ENCODE measurements at places on chromosomes 1 and 21.

DNA sequence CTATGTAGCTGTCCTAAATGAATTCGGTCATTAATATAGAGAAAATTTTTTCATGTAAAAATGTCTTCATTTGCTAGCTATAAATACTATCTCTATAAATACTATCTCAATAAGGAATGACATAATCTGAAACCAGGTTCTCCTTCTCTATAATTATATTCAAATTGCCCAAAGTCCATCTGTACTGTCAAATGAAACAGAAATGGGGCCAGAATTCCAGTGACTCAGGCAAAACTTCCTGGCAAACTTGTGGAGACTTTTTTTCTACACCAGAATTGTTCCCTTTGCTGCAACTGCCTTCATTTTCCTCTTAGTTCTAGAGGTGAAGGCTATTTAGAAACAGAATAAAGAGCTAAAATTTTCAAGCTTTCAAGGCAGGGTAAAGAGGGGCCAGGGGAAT lies 152.5 kb downstream of the KCNH1 start:
- DNase-seq = no peak

DNA sequence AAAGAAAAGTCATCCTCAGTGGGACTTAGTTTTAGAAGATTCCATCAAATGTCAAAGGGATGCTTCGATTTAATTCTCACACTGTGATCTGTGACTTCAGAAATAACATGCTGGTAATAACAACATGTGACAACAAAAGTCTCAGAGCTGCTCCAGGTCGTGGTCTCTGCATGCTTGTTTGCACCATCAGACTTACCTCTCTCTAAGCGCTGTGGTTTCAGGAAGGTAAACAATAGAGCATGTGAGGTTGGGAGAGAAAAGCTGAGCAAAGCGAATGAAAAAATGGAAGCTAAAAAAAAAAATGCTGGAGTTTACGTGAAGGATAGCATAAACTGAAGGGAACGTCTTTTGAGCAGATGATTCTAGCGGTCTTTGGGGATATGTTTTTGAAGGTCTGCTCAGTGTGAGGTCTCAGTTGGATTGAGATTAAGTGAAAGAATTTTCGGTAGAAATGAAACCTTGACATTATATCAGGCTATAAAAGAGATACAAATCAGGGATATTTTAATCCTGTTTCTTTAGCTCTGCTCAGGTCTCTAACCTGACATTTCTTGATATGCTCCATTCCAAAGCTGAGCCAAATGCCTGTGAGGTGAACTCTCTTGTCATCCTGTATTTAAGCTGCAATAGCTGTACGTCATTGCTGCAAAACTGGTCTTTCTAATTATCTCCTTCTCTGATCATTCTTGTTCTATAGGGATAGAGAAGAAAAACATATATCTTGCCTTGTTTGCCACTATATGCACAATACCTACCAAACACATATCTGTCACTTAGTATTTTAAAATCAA lies 86.5 kb downstream of the C1orf21 start:
- no peak for DNase-seq

GRCh38 chr1:231075497-231075896 lies 35.4 kb upstream of the FAM89A start:
- DNase-seq = no peak

DNA sequence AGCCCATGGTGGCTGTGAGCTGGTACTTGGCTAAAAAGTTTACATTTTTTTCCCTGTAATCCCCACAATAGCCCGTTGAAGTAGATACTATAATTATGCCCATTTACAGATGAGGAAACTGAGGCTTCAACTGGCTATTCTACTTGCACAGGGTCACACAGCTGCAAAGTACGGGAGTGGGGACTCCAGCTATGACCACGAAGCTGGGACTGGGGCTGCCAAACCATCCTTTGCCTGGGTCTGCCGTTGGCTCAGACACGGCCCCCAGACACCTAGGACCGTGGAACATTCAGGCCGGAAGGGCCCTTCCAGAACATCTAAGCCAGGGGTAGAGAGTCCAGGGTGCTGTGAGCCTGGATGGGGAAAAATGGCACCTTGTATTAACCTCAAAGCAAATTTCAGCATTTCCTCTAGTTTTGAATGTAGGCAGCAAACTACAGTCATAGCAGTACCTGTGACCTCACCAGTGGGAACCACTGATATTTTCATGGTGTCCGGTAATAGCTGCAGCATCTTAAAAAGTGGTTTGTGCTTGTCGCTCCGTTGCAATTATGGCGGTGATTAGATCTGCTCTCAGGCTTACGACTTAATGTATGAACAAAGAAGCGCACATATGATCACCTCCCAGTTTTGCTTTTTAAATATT lies 4.3 kb downstream of the TP73 start:
- peak; percentile 93 for DNase-seq

- DNase-seq = peak; percentile 45
Measured at GRCh38 chr1:157307491-157307890, 169.3 kb upstream of the ETV3 start.

GRCh38 chr1:223038288-223039006 lies 104.6 kb downstream of the TLR5 start:
- DNase-seq = no peak

DNA sequence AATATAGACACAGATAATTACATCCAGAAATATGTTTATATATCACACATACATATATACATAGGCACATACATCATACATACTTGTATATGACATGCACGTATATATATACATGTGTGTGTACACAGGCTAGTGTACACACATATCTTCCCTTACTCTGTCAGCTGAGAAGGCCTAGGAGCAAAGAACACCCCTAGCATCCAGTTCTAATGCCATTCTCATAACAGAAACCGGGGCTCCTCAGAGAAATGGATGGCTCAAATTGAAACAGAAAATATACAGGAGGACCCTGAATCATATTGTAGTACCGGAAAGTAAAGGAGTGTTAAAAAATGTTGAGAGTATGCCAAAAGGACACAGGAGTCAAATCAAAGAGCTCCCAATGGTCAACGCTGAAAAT lies 19.7 kb upstream of the HYI start:
- peak; percentile 33 for DNase-seq

DNA sequence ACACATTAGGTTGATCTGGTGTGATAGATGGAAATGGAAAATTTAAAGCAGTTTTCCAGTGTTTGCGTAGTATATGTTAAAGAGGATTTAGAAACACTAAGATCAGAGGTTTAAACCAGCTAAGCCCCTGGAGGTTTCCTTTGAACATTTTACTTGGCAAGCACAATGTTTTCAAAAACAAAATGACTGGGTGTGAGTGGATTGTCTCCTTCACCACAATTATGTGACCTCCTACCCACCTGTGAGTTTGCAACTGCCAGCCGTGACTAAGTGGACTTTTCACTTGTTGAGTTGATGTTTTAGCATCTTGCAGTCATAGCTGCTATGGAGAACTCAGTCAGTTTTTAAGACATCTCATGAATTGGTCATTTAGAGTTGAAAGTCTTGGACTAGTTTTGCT lies 4.7 kb downstream of the CCDC190 start:
- DNase-seq = no peak

DNA sequence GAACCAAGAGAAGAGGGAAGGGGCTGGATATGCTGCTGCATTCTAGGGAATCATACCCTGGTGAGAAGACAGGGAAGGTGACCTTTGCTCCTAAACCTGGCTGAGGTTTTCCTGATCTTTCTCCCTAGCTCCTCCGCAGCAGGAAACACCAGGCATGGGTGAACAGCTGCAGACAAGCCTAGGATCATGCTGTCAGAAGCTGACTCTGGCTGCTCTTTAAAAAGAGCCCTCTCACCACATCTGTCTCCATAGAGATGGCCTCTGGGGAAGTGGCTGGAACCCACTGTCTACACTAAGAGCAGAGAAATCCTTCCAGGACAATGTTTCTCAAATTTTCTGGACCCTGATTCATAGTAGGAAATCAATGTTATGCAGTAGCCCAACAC lies 57.6 kb downstream of the CD34 start:
- DNase-seq = no peak

GRCh38 chr1:233328142-233328921 lies 808 bp downstream of the MAP3K21 start:
- peak; percentile 33 for DNase-seq

DNA sequence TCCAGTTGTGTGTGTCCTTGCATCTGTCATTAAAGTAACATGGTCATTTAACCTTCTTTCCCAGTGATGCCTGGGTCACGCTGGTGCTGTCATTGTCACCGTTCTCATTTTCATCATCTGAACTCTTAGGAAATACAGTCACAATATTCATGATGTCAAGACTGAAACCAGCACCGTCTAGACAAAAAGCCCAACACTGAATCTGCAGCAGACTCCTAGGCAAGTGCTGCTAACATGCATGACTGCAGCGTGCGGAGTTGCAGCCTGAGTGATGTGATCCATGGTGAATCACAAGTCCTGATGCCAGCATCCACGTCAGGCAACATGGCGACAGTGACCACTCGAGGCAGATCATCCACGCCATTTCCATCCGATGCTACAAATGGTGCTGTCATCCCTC lies 37.6 kb downstream of the MRPL37 start:
- no peak for DNase-seq

DNA sequence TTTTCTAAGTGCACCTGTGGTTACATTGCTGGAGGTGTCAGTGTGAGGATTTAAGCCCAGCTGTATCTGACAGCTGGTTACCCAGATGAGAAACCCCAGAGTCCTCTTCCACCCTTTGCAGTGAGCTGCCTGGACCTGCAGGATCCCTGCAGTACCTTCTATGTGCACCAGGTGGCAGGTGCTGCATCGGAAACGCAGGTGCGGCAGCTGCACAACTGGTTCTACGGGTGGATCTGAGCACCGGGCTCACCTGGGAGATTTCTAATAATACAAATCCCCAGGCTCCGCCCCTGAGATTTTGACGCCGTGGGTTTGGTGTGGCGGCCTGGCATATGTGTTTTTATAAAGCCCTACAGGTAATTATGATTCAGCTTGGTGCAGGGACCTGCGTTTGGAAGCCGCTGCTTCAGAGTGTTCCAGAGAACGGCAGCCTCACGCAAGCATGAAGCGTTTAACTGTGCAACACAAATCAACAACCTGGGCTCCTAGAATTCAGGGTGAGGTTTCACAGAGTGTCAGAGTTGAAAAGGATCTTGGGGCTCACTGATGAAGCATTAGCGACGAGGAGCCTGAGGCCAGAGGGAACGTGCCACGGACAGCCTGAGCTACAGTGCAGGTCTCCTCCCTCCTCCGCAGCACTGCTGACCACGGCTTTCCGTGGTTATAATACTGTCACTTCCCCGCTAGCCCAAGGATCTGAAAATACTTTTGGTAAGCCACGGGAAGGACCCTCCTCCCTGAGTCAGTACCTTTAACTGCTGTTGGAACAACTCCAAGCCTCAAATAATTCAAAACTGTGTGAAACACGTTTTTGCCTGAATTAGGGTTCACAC lies 96.7 kb upstream of the TRABD2B start:
- DNase-seq = peak; percentile 75

DNA sequence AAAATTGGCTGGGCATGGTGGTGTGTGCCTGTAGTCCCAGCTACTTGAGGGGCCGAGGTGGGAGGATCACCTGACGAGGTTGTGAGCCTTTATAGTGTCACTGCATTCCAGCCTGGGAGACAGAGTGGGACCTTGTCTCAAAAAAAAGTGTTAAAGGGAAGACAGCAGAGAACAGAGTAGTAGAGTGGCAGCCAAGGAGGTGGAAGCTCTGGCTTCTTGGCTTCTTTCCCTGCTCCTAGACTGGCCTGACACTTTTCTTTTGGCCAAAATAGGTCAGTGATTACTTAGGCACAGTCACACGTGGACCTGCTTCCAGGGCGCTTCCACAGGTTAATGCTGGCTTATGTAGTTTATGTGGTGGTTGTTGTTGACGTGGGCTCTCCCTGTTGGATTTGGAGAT lies 3.2 kb downstream of the DIP2A start:
- no peak for DNase-seq

DNA sequence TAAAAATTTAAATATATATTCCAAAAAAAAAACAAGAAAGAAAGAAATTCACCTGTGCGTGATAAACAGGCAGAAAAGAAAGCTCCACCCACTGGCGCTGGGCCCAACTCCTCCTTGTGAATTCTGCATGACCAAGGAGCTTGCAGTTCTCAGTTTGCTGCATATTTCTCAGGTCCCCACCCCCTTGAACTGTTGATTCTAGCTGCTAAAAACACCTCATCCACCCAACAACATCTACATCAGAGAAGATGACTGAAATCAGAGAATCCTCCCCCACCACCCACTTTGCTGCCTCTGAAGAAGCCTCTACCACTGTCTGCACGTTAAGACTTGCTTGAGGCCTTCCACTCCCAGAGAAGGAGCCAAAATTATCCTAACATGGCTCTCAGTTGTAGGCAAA lies 104.8 kb downstream of the RGS2 start:
- no peak for DNase-seq

DNA sequence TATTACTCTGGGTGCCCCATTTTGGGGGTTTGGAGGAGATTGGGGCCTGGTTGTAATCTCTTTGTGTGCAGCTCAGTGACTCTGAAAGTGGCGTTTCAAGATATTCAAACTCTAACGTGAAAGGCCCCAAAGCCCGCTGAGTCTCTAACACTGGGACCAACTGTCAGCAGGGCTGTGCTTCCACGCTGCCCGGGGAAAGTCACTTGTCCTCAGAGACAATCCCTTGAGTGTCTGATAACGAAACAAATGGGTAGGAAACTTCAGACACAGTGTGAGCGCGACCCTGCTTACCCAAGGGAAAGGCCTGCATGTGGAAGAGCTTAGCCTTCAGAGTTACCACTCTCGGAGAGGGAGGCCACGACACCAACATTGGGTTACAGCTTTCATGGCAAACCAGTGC lies 837 bp downstream of the UBASH3A start:
- no peak for DNase-seq

DNA sequence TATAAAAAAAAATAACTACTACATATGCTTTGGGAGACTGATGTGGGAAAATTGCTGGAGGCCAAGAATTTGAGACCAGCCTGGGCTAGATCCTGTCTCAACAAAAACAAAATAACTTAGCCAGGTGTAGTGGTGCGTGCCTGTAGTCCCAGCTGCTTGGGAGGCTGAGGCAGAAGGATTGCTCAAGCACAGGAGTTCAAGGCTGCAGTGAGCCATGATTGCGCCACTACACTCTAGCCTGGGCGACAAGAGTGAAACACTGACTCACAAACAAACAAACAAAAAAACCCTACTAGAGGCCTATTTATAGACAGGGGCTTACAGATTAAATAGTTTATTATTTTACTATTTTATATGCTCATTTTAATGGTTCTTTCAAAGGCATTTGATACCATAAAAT lies 80.0 kb downstream of the LHX4 start:
- DNase-seq = no peak

DNA sequence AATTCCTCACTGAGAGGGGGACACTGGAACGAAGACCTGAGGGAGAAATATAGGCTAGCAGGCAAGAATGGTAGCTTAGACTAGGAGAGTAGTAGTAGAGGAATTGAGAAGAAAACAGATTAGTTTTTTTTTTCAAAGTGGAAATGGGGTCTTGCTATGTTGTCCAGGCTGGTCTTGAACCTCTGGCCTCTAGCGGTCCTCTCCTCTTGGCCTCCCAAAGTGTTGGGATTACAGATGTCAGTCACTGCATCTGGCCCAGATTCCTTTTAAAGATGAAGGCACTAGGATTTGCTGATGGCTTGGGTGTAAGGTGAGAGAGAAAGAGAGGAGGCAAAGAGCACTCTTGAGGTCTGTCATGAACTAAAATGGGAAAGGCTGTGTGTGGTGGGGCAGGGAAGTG lies 30.1 kb downstream of the NFASC start:
- DNase-seq = no peak
